ENCODE measurements at places on chromosomes 12 and 14. TPM values are rescaled to one million over a fixed set of nuclear protein-coding genes. Genes with fewer than 3 reads are reported as not detected.

DNA sequence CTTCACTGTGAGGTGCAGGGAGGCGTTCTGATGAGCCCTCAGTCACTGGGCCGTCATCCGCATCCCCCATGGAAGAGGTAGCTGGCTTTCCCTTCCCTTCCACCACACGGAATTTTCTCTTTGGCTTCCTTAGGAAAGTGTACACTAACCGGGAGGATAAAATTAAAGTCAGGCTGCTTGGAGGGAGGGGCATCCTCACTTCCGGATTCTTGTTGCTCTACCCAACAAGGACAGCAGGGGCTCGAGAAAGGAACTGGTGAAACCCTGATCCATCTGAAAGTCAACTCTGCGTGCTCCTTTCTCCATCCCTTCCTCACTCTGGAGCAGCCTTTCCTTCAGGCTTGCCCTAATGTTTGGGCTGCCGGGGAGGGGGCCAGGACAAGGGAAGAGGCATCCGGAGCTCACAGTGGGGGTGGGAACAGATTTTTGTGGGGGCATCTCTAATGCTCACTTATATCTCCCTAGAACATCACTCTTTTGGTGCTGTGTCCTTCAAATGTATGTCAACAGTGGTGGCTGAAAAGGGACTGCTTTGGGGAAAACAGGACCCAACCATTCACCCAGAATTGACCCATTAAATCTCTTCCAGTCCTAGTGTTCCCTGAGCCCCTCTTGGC, 101.4 kb upstream of the FKBP4 start:
- H3K27ac ChIP-seq: no peak overlapping the region
- no peak overlapping the region for H3K4me3 ChIP-seq
- H3K4me1 ChIP-seq: peaks cover 12% of the 10 kb centered on the region
- peaks cover 34% of the 10 kb centered on the region for H3K36me3 ChIP-seq
- peaks cover 9% of the 10 kb centered on the region for H3K27me3 ChIP-seq
- no peak for DNase-seq

- H3K4me3 ChIP-seq: no peak overlapping the region
- no peak for DNase-seq
Observed at GRCh38 chr12:42299392-42300308, 26.2 kb downstream of the ZCRB1 start.

- no peaks in the 10 kb centered on the region for H3K27me3 ChIP-seq
- no peak overlapping the region for H3K27ac ChIP-seq
- H3K4me1 ChIP-seq: peaks cover 36% of the 10 kb centered on the region
- DNase-seq: no peak
- no peak overlapping the region for H3K4me3 ChIP-seq
Observed at GRCh38 chr14:64092940-64093339, 201.2 kb downstream of the ESR2 start.

- H3K36me3 ChIP-seq: no peaks in the 10 kb centered on the region
- H3K27ac ChIP-seq: no peak overlapping the region
- no peak overlapping the region for H3K4me3 ChIP-seq
Observed at GRCh38 chr12:86601550-86602308, 345.5 kb upstream of the MGAT4C start.

GRCh38 chr12:19841451-19841850, 402.2 kb downstream of the AEBP2 start:
- peaks cover 29% of the 10 kb centered on the region for H3K4me1 ChIP-seq
- no peaks in the 10 kb centered on the region for H3K27me3 ChIP-seq
- DNase-seq: no peak
- H3K36me3 ChIP-seq: peaks cover 2% of the 10 kb centered on the region

PTPN6 gene
- not detected for total RNA-seq

TMEM30B gene
- 9.3 TPM for total RNA-seq
